ENCODE measurements at places on chromosomes 3 and 15.

- DNase-seq = peak; percentile 34
Observed at GRCh38 chr15:73081321-73081958, 29.2 kb downstream of the NEO1 start.

GRCh38 chr15:50117431-50118027, 1.5 kb downstream of the ATP8B4 start:
- DNase-seq = peak; percentile 56

DNA sequence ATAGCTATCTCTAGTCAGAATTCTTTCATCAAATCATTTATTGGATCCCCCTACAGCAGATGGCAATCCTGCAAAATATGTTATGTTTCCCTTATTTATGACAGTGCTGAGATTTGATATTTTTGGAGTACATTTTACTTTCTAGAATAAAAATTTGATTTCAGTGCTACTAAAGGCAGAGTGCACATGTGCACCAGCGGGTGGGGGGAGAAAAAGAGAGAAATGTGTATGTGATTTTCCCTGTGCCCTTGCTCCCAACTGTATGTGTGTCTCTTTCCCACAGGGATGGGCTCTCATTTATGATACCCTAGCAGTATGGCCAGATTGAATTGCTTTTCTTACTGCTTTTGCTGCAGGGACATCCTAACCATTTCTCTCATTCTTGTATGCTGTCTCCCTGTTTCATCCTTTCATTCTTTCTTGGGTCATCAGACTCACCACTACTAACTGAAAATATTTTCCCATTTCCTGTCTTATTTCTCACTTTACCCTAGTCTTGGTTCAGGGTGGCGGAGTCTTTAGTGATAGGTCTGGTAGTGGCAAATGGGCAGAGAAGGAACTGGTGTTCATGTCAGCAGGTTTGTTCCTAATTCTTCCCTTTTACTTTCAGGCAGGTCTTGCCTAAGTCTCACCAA, 140.7 kb downstream of the TCF12 start:
- DNase-seq = no peak

DNA sequence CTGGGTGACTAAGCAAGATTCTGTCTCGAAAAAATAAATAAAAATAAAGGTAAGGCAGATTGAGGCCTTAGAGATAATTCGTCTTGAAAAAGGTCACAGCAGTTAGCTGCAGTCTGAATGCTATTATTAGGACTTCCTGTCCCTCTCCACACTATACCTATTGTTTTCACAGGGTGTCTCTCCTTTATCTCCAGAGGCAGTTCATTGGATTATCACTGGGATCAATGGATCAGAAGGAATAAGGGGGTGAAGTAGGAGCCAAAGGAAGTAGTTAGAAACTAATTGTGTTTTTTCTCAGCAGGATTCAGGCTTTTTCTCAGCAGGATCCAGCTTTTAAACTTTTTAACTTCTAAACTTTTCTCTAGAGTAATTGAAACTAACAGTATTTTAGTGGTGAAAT, 326.9 kb downstream of the IL5RA start:
- no peak for DNase-seq

- no peak for DNase-seq
Observed at GRCh38 chr15:45795440-45796069, 160.7 kb downstream of the SQOR start.

DNA sequence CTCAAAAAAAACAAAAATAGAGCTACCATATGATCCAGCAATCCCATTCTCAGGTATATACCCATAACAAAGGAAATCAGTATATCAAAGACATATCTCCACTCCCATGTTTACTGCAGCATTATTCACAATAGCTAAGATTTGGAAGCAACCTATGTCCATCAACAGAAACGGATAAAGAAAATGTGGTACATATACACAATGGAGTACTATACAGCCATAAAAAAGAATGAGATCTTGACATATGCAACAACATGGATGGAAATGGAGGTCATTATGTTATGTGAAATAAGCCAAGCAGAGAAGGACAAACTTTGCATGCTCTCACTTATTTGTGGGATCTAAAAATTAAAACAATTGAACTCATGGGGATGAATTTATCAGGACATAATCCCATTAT, 19.6 kb downstream of the PEAK1 start:
- DNase-seq = no peak

- no peak for DNase-seq
Observed at GRCh38 chr15:28881170-28881569, 4.6 kb upstream of the APBA2 start.

GRCh38 chr3:98901119-98901391, 440 bp downstream of the DCBLD2 start:
- DNase-seq = no peak

- no peak for DNase-seq
Observed at GRCh38 chr3:29255854-29256696, 24.8 kb upstream of the RBMS3 start.

GRCh38 chr3:69085168-69085832, 563 bp downstream of the ARL6IP5 start:
- DNase-seq = no peak

GRCh38 chr3:174439331-174440252, 419.5 kb upstream of the NAALADL2 start:
- DNase-seq = peak; percentile 99

- DNase-seq = no peak
Observed at GRCh38 chr3:74575857-74576256, 38.6 kb downstream of the CNTN3 start.

DNA sequence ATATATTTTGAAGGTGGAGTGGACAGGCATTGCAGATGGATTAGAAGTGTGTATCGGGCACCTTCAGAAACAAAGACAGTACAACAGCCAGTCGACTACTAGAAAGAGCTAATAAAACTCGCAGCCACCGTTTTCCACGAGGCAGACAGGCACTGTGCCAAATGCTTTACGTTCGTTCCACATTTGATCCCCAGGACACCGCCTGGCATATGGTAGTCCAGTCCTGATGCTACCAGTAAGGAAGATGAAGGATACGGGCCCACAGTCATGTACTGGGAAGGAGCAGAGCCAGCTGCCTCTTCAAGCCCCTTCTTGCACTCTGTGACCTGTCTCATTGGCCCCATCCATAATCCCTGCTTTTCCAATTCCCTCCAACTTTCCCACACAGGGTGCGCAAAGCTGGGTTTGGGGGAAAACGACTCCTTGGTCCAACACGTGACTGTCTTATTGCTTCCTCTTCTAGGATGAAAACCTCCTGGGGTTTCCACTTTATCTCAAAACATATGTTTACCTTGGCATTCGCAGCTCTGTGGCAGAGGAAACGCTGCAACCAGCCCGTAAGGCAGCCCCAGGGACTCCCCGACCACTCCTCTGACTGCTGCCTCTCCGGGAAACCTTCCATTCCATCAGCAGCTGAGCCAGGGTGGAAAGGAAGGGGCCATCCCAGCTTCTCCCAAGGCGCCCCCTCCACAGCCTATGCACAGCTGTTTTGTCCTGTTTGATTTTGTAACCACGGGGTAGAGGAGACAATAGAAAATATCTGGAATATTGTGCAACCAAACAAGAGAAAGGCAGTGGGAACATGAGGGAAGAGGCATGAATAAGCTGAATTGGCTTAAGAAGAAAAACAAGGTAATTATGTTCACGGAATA, 107.4 kb downstream of the ADAMTS17 start:
- DNase-seq = no peak

DNA sequence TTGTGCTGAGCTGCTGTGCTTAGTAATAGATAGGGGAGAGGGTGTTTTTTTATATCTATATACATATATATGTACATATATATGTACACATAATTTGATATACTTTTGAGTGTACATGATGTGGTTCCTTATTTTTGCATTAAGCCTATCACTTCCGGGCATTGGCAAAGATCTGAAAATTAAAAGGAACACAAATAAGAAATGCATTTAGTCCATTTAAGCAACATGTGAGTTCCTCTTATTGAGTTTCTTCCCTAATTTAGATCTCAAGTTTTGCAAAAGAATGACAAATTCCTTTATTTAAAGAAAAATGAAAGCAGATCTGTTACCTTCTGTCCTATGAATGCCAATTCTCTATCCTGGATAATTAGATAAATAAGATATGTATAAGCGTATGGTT, 435.1 kb downstream of the LPP start:
- DNase-seq = no peak

DNA sequence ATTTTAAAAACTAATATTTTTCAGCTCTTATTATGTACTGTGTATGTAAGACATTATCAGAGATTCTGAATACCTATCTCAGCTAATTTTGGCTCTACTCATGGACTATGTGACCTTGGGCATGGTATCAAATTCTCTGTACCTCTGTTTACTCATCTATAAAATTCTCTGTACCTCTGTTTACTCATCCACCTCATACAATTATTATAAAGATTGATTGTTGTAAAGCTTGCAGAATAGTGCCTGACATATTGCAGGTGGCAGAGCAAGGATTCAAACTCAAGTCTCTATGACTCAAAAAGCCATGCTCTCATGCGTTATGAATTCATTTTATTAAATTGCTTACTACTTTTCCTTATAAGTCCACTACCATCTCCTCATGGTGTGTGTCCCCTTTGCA, 151.9 kb upstream of the ARL6 start:
- no peak for DNase-seq

DNA sequence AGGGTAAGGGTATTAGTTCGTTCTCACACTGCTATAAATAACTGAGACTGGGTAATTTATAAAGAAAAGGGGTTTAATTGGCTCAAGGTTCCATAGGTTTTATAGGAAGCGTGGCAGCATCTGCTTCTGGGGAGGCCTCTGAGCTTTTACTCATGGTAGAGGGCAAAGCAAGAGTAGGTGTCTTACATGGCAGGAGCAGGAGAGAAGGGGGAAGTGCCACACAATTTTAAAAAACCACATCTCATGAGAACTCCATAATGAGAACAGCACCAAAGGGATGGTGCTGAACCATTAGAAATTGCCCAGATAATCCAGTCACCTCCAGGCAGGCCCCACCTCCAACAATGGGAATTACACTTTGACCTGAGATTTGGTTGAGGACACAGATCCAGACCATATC, 12.2 kb downstream of the RNF111 start:
- no peak for DNase-seq

DNA sequence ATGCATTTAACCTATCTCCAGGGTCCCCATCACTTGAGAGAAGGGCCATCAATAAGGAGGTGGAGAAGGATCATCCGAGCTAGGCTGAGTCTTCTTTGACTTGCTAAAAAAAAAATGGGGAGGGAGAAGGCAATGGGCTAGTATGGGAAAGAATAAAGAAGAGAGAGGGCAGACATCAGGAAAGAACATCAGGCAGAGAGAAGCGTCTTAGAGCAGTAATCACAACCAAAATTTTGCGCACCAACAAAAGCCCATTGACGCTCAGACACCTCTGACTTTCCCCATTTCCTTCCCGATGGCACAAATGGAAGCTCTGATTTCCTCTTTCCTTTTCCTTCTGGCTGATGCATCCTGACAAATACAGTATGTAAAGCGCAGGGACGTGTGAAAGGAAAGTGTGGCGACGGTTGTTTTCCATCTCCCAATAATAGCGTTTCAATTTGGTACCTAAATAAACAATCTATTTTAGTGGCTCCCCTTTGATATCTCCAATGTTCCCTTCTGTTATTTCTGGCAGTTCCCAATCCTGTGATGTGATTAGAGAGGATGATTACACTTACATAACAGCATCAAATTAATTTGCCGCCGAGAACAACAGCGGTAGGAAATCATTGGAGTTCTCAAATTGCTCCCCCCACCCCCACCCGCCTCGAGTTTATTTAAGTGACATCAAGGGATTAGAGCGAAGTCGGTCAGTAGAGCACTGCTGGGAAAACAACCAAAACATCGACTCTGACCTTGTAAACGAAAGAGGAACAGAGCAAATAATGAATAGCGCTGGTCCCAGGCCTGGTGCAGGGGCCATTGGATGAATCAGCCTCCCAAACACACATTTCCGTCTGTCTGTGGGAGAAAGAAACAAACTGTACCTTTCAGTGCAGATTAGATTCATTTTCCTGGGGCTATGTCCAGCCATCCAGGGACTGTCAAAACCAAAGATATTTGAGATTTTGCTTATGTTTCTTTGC, 273.3 kb upstream of the ICE2 start:
- DNase-seq = no peak

DNA sequence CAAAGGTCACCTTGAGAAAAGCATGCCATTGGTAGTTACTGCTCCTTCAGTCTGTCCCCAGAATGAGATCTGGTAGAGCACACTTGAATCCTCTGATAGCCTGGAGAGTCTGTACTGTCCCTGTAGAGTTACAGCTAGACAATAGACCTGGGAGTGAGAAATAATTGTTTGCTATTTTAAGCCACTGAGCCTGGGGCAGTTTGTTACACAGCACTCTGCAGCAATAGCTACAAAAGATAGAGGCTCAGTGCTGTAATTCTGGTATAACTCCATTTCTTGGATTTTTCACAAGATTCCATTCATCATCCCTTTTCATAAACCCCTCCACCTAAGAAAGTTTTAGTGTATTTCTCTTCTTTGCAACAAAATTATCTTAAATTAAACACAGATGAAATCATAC, 242.7 kb upstream of the ARRDC4 start:
- no peak for DNase-seq

GRCh38 chr3:169269005-169269404, 394.5 kb downstream of the MECOM start:
- DNase-seq = no peak

GRCh38 chr3:30644615-30645014, 38.2 kb downstream of the TGFBR2 start:
- peak; percentile 73 for DNase-seq

GRCh38 chr3:12905316-12906071, 64.1 kb upstream of the RPL32 start:
- DNase-seq = no peak

GRCh38 chr15:101489599-101490407, at the start of gene PCSK6:
Gene PCSK6, minus strand, starts transcription at chr15:101489707. Its CDS starts 37 bp downstream, at chr15:101489670.
- no peak for DNase-seq

- DNase-seq = no peak
Observed at GRCh38 chr3:172106989-172107388, 67.6 kb downstream of the FNDC3B start.

DNA sequence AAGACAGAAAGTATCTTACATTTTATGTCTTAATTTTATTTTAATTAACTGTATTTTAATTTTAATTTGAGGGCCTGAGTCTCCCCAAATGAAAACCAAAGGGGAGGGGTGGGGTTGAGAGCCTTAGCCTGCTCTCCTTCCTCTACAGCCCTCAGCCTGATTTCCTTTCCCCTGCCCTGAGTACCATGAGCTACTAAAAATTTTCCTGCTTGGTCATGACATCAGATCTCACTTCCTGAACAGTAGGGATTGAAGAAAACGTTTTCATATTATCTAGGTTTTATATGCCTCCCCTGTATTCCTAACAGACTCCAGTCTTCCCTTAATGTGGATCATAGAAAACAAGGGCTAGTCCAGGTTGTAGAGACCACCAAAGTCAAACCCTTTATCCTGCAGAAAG, 133.9 kb downstream of the MYLK start:
- no peak for DNase-seq

DNA sequence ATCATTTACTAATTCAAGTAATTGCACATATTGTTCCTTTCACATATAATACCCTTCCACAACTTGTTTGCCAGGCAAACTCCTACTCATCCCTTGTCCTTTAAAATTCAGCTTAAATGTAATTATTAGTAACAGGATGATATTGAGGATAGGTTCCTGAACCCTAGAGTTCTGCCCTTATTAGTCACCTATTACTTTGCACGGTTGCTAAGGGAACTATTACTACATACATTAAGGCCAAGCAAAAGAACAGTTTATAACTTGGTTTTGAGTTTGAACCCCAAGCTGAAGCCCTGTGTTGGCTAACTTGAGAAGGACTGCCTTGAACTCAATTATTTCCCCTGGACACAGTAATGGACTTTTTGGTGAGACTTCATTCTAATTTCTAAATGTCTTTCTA, 529.7 kb downstream of the IGSF11 start:
- no peak for DNase-seq

- no peak for DNase-seq
Observed at GRCh38 chr3:142168514-142168913, 19.2 kb upstream of the TFDP2 start.
